ENCODE measurements at places on chromosomes 3 and 15. TPM values are rescaled to one million over a fixed set of nuclear protein-coding genes. Genes with fewer than 3 reads are reported as not detected.

GRCh38 chr15:23370578-23370977, 16.0 kb downstream of the GOLGA8S start:
- no peak for DNase-seq

Gene AADAC
- total RNA-seq = not detected

Gene SERINC4
- total RNA-seq = 0.17 TPM

DNA sequence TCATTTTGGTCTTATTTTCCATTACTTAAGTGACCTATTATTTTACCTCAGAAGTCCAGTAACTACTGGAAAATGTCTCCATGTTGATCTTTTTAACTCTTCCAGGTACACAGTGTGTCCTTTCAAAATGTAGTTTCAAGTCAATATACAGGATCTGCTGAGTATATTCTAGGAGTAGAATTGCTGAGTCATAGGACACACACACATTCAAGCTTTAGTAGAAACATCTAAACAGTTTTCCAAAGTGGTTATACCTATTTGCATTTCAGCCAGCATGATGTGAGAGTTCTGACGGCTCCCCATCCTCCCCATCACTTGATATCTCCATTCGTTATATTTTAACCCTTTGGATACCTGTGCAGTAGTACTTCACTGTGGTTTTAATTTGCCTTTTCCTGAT, 271.9 kb downstream of the MCTP2 start:
- no peak for DNase-seq

DNA sequence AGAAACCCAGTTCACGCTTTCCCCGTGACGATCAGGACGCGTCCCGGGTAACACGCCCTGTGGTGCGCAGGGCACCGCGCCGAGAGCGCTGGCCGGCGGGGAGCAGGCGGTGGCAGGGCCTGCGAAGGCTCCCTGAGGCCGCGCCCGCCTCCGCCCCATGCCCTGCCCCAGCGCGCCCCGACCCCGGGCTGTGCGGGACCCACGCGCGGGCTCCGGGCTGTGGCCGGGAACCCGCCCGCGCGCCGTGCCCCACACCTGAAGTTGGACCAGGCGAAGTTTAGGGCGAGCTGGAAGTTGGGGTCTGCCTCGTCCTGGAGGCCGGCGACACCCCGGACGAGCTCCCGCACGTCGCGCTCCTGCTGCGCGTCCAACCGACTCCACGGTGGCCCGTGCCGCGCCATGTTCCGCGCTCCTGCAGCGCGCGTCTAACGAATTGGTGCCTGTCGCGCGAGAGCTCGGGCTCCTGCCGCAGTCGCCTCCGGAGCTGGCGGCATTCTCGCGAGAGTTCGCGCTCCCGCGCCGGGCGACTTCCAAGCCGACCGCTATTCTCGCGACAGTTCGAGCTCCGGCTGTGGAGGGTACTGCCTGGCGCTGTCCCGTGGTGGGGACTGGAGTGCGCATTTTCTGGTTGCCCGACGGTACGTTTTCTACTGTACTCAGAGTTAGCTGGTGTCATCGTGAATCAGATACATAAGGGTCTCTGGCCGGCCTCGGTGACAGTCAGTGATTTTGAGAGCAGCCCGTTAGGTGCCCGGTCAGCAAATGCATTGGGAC, at the start of gene TUBGCP5:
Gene TUBGCP5 (minus strand): TSS at position 427 of the 774 bp plus-strand sequence. CDS start 26 bp downstream, at position 401.
- peak; percentile 98 for DNase-seq

DNA sequence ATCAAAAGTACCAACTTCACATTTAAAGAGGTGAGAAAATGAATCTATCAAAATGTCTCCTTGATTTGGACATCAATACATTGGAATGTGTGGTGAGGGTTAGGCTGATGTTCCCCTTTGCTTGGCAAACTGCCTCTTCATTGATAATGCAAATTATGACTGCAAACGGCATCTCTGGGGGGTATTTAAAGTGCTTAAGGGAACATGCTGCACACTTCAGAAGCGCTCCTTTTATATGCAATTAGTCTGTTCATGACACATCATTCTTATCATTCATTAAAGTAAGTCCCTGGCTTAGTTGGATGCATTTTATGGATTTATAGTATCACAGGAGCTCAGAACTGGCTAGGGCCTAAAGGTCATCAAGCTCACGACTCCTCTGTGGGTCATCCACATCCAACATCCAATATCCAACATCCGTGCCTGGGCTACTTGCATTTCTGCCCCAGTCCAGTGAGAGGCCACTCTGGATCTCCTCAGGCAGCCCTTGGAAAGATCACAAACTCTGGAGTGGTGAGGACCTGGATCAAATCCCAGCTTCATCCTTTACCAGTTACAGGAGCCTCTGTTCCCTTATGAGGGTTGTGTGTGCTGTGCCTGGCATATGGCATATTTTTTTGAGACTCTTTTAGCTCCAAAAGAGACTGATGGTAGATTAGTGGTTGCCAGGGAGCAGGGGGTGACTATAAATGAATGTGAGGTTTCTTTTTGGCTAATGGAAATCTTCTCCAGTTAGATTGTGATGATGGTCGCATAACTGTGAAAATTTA, 136.8 kb upstream of the FOXB1 start:
- DNase-seq = no peak

- DNase-seq = no peak
Measured at GRCh38 chr3:194574639-194575483, 58.4 kb downstream of the TMEM44 start.

DNA sequence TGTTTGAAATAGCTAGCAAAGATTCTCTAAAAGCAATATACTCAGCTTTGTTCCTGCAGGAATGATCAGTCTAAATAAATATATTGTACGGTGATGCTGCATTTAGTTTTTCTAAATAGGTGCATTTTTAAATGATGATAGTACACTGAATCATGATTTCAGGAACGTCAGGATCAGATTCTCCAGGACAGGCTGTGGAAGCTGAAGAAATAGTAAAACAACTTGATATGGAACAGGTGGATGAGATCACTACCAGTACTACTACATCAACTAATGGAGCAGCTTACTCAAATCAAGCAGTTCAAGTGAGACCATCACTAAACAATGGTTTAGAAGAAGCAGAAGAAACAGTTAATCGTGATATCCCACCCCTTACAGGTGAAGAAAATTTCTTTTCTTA, 46.3 kb upstream of the EIF3J start:
- no peak for DNase-seq

- DNase-seq = peak; percentile 88
Measured at GRCh38 chr15:88894348-88894818, 961 bp downstream of the HAPLN3 start.

- DNase-seq = no peak
Measured at GRCh38 chr3:46578973-46579755, 13.1 kb upstream of the LRRC2 start.

Gene SLC35A5
- total RNA-seq = 18.1 TPM

Gene ASB14
- not detected for total RNA-seq

Gene PRICKLE2
- not detected for total RNA-seq

GRCh38 chr3:130687327-130687726, 59.3 kb downstream of the PIK3R4 start:
- DNase-seq = no peak

Gene HGD
- 2.0 TPM for total RNA-seq

Gene MYRIP
- not detected for total RNA-seq

- no peak for DNase-seq
Measured at GRCh38 chr15:100909565-100909964, 9.6 kb upstream of the LRRK1 start.

DNA sequence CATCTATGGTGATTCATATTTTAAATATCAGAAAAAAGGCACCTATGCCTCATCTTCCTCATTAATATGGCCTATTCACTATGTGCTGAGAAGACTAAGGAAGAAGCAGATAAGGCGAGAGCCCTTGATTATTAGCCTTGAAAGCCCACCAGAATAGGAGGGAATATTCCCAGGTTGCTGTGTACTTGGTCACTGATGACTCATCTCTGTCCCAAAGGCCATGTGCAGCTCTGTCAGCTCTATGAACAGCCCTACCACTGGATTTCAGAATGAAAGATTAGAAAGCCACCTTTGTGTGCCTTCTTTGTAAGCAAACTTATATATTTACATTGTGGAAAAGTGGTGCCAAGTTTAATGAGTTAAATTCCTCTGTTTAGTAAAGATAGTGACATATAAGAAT, 211.5 kb downstream of the NFKBIZ start:
- DNase-seq = no peak

Gene NR1I2
- 0.28 TPM for total RNA-seq

Gene ZNF106
- 50.9 TPM for total RNA-seq

GRCh38 chr3:48414376-48415250, 15.3 kb downstream of the PLXNB1 start:
- DNase-seq = no peak
